ENCODE measurements at places on chromosomes 7 and 10.

DNA sequence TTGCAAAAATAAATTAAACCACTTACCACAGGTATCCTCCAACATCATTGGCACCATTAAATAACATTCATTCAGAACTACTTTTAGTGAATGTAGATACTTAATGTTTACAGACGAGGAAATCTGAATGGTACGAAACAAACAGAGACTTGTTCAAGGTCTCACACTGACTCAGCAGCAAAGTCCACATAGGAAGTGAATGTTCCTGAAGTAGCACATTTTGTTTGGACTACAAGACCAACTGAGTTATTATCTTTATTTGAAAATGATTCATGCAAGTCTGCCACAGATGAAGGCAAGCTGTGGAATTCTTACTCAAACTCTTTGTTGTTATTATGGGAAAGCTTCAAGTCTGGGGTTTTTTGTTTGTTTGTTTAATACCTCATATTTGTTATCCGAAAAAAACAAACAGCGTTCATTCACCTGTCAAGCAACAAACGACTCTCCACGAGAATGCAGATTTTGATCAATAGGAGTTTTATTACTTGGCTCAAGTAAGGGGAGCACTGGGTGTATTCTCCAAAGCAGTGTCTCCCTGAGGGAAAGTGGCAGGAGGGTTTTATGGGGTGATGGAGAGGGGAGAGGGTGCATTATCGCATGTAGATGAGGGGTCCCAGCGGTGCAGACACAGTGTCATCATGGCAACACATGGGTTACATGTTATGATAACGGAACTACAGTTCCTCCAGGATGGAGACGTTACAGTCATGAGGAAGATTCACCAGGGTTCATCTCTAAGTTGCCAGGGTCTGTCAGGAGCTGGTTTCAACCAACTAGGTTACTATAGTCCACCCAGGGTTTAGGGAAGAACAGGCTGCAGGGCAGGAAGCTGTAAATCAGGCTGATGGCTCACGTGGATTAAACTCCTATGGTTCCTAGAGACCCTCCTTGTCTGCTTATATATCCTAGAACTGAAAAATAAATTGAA is 147.7 kb upstream of the AKR1E2 start:
- no peak for DNase-seq

DNA sequence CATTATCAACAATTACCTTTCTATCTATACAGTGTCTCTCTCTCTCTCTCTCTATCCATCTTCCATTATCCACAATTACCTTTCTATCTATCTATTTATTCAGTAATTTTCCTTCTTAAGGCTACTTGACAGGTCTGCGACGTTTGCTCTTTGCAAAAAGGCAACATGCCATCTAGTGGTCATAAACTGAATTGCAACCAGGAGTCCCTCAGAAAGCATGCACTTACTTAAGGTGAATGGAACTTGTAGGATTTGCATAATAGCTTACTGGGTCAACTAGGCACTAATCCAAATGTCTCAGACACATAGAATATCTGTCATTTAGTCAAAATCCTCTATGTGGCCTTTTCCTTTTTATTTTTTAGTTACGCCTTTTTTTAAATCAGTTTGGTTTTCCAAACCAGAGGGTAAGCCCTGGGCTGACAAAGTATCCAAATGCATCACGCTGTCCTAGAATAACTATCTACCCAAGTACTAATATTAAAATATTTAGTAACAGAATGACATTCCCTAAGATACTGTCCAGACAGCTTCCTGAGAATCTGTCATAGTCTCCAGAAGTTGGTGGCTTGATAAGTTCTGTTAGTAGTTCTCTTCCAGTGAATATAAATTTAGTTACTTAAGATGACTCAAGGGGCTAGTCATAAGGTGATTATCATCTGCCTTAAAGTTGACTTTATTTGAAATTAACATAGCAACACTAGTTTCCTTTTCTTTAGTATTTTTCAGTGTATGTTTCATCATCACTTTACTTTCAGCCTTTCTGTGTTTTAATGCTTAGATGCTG is 208.3 kb downstream of the PPP1R3A start:
- DNase-seq, result peak; percentile 73

- DNase-seq, result no peak
Observed at GRCh38 chr10:91642831-91643692, 10.2 kb upstream of the PPP1R3C start.

GRCh38 chr10:128018236-128018635 is 108.0 kb downstream of the MKI67 start:
- no peak for DNase-seq

GRCh38 chr7:42224391-42225003 is 12.5 kb downstream of the GLI3 start:
- DNase-seq, result no peak

DNA sequence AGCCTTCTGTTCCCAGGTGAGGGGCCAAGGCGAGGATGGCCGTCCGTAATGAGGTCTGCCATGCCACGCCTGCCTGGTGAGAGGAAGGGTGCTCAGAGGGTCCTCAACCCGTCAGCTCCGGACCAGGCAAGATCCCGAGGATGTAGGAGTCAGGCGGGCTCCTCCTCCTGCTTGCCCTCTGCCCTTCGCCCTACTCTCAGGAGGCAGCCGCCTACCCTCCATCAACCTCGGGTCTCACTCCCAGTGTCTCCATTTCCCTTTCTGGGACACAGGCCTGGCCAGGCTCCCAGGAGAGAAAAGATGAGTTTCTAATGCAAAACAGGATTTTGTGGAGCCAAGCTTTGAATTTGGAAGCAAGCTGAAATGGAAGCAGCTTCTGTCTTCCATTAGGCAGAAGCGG is 184.0 kb downstream of the PTPN20 start:
- DNase-seq, result no peak

- no peak for DNase-seq
Observed at GRCh38 chr7:138257459-138258196, 181.4 kb downstream of the AKR1D1 start.

- no peak for DNase-seq
Observed at GRCh38 chr7:154672659-154673415, 330.1 kb downstream of the PAXIP1 start.

DNA sequence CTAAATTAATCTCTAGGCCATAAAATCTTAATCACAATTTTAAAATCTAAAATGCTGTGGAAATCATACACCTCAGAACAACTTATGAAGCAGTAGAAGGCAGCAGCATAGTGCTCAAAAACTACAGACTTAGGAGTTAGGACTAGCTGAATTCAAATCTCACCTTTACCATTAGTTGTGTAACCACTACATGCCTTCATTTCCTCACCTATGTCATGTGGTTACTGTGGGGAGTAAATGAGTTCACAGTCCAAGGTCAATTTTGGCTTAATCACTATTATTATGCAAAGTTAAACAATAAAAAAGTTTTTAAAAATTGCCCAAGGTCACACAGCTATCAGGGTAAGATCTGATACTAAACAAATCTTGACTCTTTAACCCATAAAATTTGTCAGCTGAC is 37.0 kb downstream of the SNX13 start:
- DNase-seq, result no peak

GRCh38 chr10:128684215-128684614 is 558.0 kb upstream of the MKI67 start:
- DNase-seq, result no peak

DNA sequence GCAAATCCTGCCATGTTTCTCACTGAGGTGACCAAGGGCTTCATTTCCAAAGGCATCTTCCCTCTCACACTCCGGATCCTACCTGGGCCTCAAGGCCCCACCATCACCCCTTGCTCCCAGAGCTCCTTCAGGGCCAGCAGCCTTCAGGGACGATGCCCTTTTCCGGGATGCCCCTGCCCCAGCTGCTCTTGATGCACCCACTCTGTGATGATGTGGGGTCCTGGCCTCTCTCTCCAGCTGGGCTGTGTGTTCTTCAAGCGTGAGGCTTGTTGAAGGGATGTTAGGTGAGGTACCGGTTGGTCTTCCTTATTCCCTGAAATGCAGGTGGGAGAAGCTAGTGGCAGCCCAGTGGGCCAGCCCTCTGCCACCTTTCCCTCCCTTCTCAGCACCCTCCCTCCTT is 18.4 kb upstream of the SLC18A2 start:
- no peak for DNase-seq

DNA sequence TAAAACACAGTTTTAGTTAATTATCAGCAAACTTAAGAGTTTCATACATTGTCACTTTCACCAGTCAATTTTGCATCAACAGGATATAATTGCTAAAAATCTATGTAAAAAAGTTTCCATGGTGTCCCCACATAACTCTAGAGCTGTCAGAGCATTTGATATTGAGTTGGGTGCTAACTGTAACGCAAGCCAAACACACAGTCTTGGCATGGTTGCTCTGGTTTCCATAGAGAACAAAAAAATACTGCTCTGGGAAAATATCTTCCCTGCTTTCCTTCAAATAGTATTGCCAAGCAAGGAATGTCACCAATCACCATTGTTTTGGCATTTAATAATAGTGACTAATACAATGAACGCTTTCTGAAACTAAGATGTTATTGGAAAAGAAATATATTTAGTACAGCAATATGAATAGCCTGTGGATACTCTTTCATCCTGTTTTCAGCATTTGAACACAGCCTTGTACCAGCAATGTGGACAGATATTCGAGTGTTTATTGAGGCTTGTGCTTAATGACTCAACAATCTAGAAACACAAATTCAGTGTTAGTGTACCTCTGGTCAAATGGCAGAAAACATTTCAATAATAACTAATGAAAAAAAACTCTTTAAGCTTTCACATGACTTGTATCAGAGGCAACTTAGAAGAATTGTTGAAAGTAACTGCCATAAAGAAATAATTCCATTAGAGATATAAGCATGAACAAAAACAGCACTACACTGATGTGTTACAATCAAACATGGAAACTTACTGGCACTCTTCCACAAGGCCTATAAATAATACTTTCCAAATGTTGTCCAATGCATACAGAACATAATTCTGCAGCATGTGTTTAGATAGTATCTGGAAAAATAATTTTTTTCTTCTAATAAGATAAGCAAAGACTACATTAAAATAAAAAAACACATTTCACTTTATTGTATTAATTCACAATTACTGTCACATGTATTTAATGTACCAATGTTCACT is 1469.5 kb upstream of the CELF2 start:
- no peak for DNase-seq

GRCh38 chr7:87926581-87927461 is 7.2 kb upstream of the ADAM22 start:
- no peak for DNase-seq

DNA sequence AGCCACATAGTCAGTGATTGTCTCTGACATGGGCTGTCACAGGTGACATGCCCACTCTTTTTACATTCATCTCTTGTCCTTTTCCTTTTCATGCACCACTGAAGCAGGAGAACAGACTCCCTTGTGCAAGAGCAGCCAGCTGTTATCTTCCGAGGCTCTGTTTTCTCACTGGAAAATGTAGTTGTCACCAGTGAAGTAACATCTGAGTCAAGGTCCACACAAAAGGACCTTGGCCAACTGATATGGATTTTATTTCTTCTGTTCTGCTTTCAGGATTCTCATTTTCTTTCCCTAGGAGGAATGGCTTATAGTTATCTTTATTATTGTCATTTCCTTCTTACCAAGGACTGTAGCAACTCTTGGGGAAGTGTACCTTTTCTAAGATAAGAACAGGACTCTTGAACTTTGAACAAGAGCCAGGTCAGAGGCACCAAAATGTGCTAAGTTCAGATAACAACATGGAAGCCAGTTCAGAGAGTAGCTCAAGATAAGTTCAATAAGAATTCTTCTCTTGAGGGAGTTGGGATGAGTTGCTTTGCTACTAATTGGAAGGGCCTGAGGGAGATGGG is 22.7 kb downstream of the AVPI1 start:
- DNase-seq, result no peak

DNA sequence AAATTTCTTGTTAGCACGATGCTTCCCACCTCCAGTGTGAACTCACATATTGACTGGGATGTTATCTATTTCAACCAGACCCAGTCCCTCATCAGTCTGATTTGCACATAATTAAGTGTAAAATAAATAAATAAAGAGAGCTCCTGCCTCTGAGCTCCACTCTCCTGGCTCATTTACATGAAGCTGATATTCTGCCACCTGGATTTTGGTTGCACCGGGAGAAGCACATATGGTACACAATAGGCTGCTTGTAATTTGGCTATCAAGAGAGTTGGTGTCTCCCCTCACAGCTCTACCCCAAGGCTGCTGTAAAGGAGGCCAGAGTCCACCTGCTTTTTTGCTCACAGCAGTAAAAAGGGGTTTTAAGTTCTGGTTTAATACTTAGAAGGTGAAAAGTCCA is 610.5 kb downstream of the KCNMA1 start:
- no peak for DNase-seq

- DNase-seq, result no peak
Observed at GRCh38 chr7:144908943-144909556, 73.2 kb upstream of the TPK1 start.

DNA sequence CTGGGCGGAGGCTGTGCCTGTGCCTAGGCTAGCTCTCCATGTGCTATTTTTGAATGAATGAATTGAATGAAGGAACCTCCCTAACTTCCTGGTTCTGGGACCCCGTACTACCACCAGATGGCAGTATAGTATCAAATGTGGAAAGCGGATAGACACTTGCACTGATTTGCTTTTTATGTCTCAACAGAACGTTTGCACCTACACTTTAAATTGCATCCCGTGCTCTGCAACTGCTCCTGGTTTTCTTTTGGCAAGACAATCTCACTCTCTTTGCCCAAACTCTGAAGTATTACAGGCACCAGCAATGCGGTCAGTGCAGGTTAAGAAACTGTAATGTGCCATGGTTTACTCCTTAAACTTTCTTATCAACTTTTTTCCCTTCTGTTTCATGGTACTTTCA is 6.5 kb downstream of the FZD8 start:
- DNase-seq, result peak; percentile 44

GRCh38 chr10:70357565-70357964 is 24.9 kb downstream of the LRRC20 start:
- no peak for DNase-seq

GRCh38 chr7:152711444-152711944 is 35.6 kb upstream of the XRCC2 start:
- DNase-seq, result no peak

DNA sequence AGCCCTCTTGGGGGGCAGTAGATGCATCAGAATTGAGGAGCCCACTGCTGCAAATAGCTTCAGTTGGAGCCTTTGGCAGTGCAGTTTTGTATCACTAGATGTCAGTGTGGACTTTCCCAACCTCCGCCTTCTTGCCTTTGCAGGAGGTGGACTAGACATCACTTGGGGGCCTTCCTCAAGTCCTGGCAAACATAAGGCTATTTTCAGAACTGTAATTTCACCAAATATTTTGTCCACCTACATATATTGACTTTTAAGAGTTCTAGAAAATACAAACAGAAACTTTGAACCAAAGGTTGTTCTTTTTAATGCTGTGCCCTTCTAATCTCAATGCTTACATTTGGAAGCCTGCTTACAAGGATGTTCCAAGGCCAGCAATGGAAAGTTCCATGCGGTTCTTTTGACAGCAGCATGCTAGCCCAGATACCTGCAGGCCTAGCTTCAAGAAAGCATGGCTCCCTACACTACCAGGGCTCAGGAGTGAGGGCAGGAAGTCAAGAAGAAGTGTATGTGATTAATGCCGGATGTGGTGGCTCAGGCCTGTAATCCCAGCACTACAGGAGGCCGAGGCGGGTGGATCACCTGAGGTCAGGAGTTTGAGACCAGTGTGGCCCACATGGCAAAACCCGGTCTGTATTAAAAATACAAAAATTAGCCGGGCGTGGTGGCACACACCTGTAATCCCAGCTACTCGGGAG is 8.0 kb upstream of the ZNRF2 start:
- no peak for DNase-seq

GRCh38 chr7:22333680-22334141 is 23.2 kb downstream of the RAPGEF5 start:
- DNase-seq, result peak; percentile 30

- DNase-seq, result no peak
Observed at GRCh38 chr7:151210087-151210854, at the start of gene H2BK1. TSS of gene H2BK1 (minus strand) at chr7:151210488. CDS start at chr7:151210318, 170 bp downstream.
